AG09319 (cell line): ENCODE measurements at places on chromosomes 2 and 18.

DNA sequence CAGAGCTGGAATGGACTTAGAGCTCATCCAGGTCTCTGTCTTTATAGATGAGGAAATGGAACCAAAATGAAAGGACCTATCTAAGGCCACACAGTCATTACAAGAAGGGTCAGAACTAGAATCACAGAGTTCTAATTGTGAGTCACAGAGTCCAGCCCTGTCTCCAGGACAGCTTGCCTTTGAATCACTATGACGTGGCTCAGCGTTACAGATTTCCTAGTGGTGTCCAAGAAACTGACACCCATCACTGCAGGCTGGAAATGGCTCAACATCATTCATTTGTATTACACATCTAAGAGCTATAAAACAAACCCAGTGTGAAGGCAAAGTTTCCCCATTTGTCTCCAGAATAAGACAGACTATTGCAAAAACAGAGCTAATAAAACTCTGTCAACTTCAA is 164.3 kb upstream of the SIX2 start:
- peak; percentile 85 for DNase-seq

DNA sequence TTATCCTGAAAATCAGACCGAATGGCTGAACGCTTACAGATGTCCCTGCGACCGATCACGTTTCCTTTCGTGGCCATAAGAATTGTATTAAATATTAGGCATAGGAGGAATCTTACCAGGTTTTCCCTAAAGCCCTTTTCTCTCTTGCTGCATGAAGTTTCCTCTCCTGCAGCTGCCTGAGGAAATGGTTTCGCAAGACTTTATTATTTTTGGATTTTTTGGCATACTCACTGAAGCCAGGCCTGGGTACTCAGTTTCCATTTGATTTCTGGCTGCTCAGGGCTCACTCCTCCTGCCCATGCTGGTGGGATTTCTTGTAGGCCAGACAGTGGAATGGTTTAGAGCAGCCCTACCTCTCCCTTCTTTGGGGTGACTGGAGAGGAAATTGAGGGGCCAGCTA is 114.0 kb downstream of the KLHL29 start:
- no peak for DNase-seq

DNA sequence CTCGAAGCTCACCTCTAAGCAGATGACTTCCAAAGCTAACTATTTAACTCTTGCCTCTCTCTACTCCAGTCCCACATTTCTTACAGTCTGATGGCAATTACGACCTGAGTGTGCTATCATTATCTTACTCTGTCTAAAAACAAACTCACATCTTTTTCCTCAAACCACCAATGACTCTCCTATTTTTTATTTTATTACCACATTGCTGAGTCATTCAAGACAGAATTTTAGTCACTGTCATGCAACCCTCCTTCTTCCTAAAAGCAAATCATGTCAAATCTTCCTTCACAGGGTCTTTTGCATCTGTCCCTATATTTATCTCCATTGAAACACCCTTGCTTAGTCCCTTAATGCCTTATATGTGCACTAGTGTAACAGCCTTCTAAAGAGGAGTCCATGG is 34.6 kb upstream of the C2orf15 start:
- no peak for DNase-seq

DNA sequence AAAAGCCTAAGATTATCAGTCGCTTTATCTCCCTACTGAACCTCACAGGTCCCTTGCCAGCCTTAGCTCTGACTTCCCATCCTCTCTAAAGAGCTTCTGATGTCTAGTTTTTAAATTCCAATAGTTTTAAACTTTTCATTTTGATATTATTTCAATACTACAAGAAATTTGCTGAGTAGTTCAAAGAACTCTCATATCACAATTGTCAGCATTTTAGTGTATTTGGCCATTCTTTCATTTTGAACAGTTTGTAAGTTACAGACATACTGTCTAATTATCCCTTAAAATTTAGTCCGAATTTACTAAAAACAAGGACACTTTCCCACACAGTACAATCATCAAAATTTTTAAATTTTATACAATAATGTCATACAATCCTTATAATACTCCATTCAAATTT is 666.8 kb upstream of the SETBP1 start:
- DNase-seq = no peak

DNA sequence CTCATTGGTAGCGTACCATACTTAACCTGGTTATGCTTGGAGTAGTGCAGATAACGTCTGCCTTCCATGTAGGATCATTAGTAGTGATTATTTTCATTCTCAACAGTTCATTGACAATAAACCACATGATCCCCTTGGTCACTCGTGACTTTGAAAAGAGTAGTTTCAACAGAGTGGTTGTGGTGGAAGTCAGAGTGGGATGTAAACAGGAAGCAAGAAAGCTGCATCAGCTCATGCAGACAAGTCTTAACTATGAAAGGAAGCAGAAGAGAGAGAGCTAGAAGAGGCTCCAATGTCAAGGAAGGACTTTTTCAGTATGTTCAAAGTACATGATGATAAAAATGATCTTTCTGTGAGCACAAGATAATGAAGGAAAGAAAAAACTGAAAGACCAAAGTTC is 287.4 kb downstream of the MBD2 start:
- no peak for DNase-seq
